NCI-H1417 treated with DMSO at 0.1 percent for 48 hours (cell line): ENCODE measurements at places on chromosomes 7 and 10.

DNA sequence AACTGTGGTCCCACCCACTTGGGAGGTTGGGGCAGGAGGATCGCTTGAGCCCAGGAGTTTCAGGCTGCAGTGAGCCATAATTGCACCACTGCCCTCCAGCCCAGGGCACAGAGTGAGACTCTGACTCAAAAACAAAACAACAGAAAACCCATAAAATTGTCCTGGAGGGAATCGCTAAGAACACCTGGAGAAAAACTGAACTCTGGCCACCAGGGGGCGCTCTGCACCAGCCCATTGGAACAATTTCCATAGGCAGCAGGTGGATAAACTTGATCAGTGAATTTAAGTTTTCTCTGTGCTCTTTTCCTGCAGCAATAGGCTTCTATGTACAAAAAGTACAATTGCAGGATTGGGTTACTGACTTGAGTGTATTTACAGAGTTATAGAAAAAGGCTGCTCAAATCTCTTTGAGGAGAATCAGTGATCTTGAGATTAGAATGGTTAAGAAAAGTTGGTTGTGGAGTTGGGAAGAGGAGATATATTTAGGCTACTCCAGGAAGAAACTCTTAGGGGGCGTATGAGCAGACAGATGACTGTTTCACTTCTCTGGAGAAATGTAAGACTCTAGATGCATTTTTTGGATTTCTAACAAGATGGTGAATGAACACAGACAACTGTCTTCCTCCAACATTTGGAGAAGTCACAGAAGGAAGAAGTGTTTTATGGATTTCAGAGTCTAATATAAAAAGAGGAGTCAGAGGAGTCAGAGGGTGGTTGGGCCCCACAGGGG lies 274.9 kb upstream of the GALNT17 start:
- DNase-seq = no peak

GRCh38 chr10:99234041-99234790 lies 1.4 kb downstream of the HPSE2 start:
- no peak for DNase-seq

GRCh38 chr10:104456802-104457542 lies 103.3 kb downstream of the CFAP58 start:
- DNase-seq = no peak

- no peak for DNase-seq
These were observed 16.4 kb upstream of the DNAH11 start for GRCh38 chr7:21526448-21526847.
